ENCODE measurements at places on chromosomes 13 and 19. TPM values are rescaled to one million over a fixed set of nuclear protein-coding genes. Genes with fewer than 3 reads are reported as not detected.

Gene ZNF121
- total RNA-seq = 48.5 TPM

Gene CERS1
- total RNA-seq = 1.0 TPM

Gene ADM5
- 11.1 TPM for total RNA-seq

Gene CDC42EP5
- total RNA-seq = 1.7 TPM

Gene UBE2L5
- total RNA-seq = not detected

Gene DDA1
- total RNA-seq = 33.0 TPM

Gene GAS6
- 138 TPM for total RNA-seq

Gene ZNF530
- total RNA-seq = 22.0 TPM

Gene TNNT1
- total RNA-seq = 28.7 TPM

Gene ZNF382
- total RNA-seq = not detected

Gene GTF3A
- total RNA-seq = 127 TPM

Gene CRYL1
- total RNA-seq = 8.8 TPM

Gene AP2A1
- total RNA-seq = 63.5 TPM

Gene ZNF865
- 2.2 TPM for total RNA-seq

Gene LILRB2
- not detected for total RNA-seq

Gene DLEU7
- not detected for total RNA-seq

Gene MBD3L2
- not detected for total RNA-seq

Gene COX7A1
- total RNA-seq = not detected

Gene FBXO27
- total RNA-seq = not detected

Gene ADGRL1
- 8.7 TPM for total RNA-seq

Gene PTH2
- total RNA-seq = not detected

Gene CEACAM7
- not detected for total RNA-seq

Gene S1PR5
- 1.8 TPM for total RNA-seq

Gene MAU2
- total RNA-seq = 35.3 TPM

Gene ACER1
- not detected for total RNA-seq

Gene CEACAM4
- total RNA-seq = not detected

Gene COL5A3
- total RNA-seq = not detected

Gene KLK14
- total RNA-seq = not detected

Gene CYP4F8
- not detected for total RNA-seq

Gene SLC15A1
- total RNA-seq = not detected

Gene ZNF570
- 1.7 TPM for total RNA-seq

Gene SIAH3
- not detected for total RNA-seq

Gene CPB2
- not detected for total RNA-seq

Gene WDFY2
- total RNA-seq = 9.9 TPM

Gene CRLF1
- total RNA-seq = 1.1 TPM

Gene ARID3A
- total RNA-seq = 8.0 TPM

Gene C19orf67
- total RNA-seq = not detected

Gene KIR3DL2
- total RNA-seq = not detected

Gene MYO9B
- 30.8 TPM for total RNA-seq

Gene FFAR2
- not detected for total RNA-seq

Gene RAB20
- total RNA-seq = 7.6 TPM

Gene LAIR1
- not detected for total RNA-seq

Gene ZNF729
- not detected for total RNA-seq

Gene ZNF492
- total RNA-seq = not detected

Gene ZNF507
- 8.9 TPM for total RNA-seq

Gene TJP3
- not detected for total RNA-seq

Gene FUT2
- total RNA-seq = not detected

Gene SCEL
- total RNA-seq = not detected
